ENCODE measurements at places on chromosomes 5 and 9.
A peak's percentile ranks its signal among the peaks of the same experiment; 100 is the strongest.

- DNase-seq: peak; percentile 83
Measured at GRCh38 chr9:35847792-35848572, 19.0 kb downstream of the TMEM8B start.

GRCh38 chr5:176648474-176649194 lies 1.4 kb downstream of the TSPAN17 start:
- DNase-seq: no peak

DNA sequence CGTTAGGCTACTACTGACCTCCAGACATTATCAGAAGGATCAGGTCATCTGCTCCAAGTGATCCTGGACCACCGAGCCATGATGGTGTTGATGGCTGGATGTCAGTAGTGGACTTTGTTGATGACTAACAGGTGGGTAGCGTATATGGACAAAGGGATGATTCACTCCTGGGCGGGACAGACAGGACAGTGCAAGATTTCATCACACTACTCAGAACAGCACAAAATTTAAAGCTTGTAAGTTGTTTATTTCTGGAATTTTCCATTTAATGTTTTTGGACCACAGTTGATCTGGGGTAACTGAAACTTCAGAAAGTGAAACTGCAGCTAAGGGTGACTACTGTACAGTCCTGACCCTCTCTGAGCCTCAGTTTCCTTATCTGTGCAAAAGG lies 12.7 kb downstream of the PDGFRB start:
- peak; percentile 91 for DNase-seq

DNA sequence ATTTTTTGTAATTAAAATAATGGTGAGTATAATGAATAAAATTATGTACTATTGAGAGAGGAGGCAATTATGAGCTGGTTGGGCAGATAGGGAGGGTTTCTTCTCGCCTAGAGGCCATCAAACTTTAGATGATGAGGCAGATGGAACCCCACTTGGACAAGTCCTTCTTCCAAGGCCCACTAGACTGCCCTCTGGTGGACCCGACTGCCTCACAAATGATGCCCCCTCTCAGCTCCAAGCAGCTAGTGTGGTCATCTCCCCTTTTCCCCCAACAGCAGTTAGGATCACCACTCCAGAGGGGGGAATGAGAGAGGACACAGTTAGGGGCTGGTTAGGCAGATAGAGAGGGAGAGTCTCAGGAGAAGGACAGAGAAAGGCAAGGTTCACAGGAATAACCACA lies 348.0 kb upstream of the CDH18 start:
- DNase-seq: no peak

GRCh38 chr9:138105561-138106505 lies 228.3 kb downstream of the CACNA1B start:
- DNase-seq: no peak

DNA sequence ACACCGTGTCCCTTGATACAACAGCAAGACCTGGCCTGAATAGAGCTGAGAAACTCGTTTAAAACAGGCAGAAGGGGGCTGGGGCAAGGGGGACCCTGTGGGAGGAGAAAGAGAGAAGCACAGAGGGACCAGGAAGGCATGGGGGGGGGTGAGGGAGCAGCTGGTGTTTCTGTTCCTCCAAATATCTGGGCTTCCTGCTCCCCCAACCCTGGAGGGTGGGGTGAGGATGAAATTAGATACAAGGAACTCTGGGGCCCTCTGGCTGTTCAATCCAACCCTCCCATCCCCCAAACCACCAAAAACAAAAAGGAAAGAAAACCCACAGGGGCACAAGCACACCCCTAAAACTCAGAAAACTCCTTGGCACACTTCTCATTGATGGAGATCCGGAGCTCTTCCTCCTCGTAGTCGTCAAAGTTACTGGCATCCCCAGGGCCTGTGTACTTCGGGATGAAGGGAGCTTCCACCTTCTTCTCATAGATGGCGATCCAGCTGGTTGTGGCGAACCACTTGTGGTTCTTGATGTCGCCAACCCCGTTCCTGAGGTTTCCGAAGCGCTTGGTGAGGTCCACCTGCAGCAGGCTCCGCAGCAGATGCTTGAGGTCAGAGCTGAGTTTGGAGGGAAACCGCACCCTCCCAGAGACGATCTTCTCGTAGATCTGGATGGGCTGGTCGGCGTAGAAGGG lies 1.1 kb downstream of the PRKACG start:
- DNase-seq: no peak

GRCh38 chr5:80300125-80300524 lies 19.7 kb upstream of the SPZ1 start:
- no peak for DNase-seq

DNA sequence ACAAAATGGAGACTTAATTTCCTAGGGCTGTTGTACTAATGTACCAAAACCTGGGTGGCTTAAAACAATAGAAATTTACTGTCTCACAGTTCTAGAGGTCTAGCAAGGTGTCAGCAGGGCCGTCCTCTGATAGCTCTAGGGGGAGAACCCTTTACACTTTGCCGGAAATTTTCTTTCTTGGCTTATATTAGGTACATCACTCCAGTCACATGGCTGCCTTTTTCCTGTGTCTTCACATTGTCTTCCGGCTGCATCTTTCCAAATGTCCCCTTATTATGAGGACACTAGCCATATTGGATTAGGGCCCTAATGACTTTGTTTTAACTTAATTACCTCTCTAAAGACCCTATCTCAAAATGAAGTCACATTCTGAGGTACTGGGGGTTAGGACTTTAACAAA lies 5.8 kb downstream of the UHRF2 start:
- no peak for DNase-seq

GRCh38 chr9:100759215-100759614 lies 181.3 kb downstream of the CAVIN4 start:
- DNase-seq: no peak

GRCh38 chr5:142756576-142756975 lies 13.6 kb upstream of the ARHGAP26 start:
- no peak for DNase-seq

DNA sequence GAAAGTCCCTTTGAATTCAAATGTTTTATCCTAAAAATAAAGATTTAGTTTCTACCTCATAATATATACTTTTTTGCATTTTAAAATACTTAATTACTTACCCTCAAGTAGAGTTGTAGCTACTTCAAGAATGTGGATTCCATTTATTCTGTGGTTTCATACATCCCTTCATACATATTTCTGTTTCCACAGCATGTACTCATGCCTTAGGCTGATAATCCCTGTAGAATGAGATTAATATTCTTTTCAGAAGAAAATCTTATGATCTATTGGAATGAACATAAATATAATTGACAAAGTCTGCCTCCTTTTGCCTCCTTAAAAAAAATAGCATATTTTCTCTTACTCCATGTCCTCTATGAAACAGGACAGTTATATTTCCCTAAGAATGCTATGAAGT lies 465.7 kb downstream of the DTWD2 start:
- DNase-seq: peak; percentile 66

DNA sequence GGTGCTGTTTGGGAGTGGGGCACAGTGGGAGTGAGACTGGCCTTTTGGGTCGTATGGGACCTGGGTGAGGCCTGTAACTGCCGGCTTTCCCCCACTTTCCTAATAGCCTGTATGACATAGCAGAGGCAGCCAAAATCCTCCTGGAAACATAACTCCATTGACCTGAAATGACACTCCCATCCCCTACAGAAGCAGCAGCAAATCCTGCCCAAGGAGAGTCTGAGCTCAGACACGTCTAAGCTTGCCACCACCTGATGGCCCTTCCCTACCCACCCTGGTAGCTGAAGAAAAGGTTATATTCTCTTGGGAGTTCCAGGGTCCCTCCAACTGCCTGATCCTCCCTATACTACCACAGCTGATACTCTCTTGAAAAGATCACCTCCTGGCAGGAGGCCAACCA lies 179.8 kb upstream of the ARRDC3 start:
- DNase-seq: no peak

- no peak for DNase-seq
Measured at GRCh38 chr5:17132444-17133083, 84.9 kb upstream of the BASP1 start.

GRCh38 chr5:7616897-7617296 lies 221.0 kb downstream of the ADCY2 start:
- DNase-seq: no peak

DNA sequence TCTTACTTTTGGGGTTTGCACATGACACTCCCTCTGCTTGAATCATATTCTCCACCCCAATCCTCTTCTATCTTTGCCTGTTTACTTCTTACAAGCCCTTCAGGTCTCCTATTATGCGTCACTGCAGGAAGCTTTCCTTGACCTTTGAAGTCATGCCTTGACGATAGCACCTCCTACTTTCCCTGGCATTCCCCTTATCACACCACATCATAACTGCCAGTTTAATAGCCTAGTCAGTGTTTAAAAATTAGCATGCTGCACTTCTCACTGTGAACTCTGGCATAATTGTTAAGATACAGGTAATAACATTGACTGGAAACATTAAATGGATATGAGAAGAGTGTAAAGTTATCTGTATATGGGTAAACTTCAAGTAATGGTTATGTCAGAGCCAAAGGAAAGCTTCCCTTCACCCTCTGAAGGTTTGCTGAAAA lies 37.1 kb upstream of the CEP120 start:
- DNase-seq: no peak

GRCh38 chr9:77903666-77904285 lies 127.8 kb downstream of the GNAQ start:
- DNase-seq: peak; percentile 44

GRCh38 chr5:14202462-14202861 lies 59.3 kb downstream of the TRIO start:
- peak; percentile 72 for DNase-seq

- peak; percentile 68 for DNase-seq
Measured at GRCh38 chr5:172878933-172879752, 45.1 kb downstream of the ERGIC1 start.

DNA sequence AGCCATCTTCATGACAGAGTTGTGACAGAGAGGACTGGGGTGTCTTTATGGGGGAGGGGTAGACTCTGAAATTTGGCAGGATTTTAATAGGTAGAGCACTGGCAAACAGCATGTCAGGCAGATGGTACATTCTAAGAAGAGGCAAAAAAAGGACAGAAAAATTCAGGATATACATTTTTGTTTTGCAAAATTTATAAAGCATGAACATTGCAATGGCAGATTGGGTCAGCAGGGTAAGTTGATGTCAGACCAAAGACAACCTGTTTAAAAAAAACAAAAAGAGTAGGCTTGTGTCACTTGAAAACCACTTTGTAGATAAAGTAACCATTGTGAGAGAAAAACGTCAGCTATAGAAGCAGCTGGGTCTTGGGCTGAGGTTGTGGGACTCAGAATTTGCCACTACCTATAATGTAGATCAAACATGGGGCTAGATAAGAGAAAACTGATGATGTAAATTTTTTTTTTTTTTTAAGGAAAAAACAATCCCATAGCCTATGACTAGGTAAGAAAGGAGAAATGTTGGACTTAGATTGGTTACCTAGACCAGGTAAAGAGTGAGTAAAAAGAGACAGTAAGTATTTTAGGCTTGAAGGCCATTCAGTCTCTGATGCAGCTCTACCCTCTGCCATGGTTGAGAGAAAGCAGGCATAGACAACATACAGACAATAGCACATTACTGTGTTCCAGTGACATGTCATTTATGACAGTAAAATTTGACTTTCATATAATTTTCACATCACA lies 8.3 kb downstream of the CAMK4 start:
- DNase-seq: no peak

DNA sequence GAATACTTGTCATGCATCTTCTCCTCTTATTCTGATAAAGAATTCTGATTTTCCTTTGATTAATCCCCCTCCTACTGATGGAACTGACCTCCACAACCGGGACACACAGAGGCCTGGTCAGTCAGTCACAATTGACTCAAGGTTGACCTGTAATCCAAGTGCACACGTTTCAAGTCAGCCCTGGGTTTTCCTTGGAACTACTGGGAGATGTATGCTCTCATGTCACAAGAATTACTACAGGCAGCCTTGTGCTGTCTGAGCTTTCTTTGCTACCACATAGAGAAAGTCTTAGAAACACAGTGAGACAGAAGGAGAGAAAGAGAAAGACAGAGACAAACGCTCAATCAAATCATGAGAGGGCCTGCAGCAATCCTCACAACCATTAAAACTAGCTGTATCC lies 345.8 kb downstream of the PDE4D start:
- no peak for DNase-seq

- DNase-seq: no peak
Measured at GRCh38 chr5:109612278-109612905, 77.3 kb upstream of the MAN2A1 start.

DNA sequence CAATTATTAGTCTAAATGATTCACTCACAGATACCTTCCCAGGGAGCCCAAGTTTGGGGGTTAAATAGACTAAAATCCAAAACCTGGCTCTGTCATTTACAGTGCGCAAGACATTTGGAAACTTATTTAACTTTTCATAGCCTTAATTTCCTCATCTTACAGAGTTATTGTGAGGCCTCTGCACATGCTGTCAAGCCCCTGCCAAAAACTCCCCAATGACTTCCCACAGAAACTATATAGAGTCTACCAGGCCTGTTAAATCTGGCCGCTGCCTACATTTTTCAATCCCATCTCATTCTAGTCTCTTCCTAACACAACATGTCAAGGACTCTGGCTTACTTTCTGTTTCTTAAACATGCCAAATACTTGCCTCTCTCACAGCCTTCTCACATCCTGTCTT lies 412.5 kb downstream of the ELAVL2 start:
- DNase-seq: no peak

- DNase-seq: no peak
Measured at GRCh38 chr5:5781335-5781734, 358.9 kb downstream of the ICE1 start.

GRCh38 chr9:29769019-29769418 lies 2195.7 kb upstream of the C9orf72 start:
- DNase-seq: no peak

GRCh38 chr5:139046551-139046950 lies 151.6 kb downstream of the SIL1 start:
- peak; percentile 49 for DNase-seq

DNA sequence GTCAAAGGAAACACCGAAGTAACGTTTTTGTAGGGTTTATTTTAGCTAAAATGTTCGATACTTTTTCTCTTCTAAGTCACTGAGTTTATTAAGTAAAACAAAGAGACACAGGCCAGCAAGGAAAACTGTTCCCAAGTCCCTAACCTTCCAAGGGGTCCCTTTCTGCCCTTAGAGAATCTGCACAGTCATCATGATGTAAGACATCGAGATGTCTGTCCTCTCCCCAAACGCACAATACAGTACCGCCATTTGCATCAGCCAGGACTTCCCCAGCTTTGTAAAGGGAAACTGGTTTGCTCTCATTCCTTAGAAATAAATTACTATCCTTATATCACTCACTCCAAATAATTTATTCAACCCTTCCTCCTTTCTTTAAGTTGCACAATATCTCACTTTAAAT lies 89.3 kb downstream of the MARCHF11 start:
- DNase-seq: no peak

- DNase-seq: no peak
Measured at GRCh38 chr5:97377582-97377981, 194.5 kb upstream of the RIOK2 start.

GRCh38 chr5:180595381-180596114 lies 4.2 kb upstream of the SCGB3A1 start:
- no peak for DNase-seq

- peak; percentile 52 for DNase-seq
Measured at GRCh38 chr5:13660072-13660471, 284.4 kb downstream of the DNAH5 start.

GRCh38 chr9:135488527-135488926 lies 8.9 kb downstream of the PPP1R26 start:
- no peak for DNase-seq

GRCh38 chr5:81081461-81081835 lies 121.3 kb downstream of the RASGRF2 start:
- DNase-seq: no peak

Data from fibroblast of upper back skin (primary cell).